ENCODE measurements at places on chromosomes 13 and 19.
A peak's percentile ranks its signal among the peaks of the same experiment; 100 is the strongest.

GRCh38 chr19:2239771-2240770 lies 3.4 kb downstream of the SF3A2 start:
- no peak for DNase-seq

DNA sequence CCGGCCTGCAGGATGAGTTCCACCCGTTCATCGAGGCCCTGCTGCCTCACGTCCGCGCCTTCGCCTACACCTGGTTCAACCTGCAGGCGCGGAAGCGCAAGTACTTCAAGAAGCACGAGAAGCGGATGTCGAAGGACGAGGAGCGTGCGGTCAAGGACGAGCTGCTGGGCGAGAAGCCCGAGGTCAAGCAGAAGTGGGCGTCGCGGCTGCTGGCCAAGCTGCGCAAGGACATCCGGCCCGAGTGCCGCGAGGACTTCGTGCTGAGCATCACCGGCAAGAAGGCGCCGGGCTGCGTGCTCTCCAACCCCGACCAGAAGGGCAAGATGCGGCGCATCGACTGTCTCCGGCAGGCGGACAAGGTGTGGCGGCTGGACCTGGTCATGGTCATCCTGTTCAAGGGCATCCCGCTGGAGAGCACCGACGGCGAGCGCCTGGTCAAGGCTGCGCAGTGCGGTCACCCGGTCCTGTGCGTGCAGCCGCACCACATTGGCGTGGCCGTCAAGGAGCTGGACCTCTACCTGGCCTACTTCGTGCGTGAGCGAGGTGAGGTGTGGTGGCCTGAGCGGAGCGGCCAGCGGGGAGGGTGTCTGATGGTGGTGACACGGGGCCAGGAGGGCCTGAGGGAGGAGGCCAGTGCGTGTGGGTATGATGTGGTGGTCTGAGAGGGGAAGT lies 15.5 kb downstream of the NFIC start:
- DNase-seq, result no peak

- DNase-seq, result no peak
Measured at GRCh38 chr19:35144600-35145436, 1.8 kb downstream of the FXYD7 start.

DNA sequence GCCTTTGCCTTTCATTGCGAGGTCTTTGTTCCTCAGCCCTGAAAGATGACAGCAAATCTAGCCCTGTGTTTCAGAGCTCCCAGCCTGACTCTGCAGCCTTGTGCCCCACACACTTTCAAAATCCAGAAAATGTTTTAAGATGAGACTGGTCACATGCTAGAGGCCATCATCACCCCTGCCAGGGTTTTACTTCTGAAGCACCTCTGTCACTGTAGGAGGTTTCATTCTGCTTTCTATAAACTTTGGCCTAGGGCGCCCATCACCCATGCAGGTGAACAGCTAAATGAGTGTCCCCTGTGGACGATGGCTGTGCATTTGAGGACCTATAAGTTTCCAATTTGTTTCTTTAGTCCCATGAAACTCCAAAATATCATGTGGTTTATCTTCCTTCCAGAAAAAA lies 574.2 kb downstream of the MYO16 start:
- DNase-seq, result no peak

- DNase-seq, result no peak
Measured at GRCh38 chr13:30355384-30355699, 48.0 kb upstream of the KATNAL1 start.

- DNase-seq, result no peak
Measured at GRCh38 chr19:1746401-1747284, 6.7 kb upstream of the ONECUT3 start.

- no peak for DNase-seq
Measured at GRCh38 chr19:28542394-28543243, 670.3 kb downstream of the UQCRFS1 start.

GRCh38 chr13:109485136-109485794 lies 301.1 kb downstream of the IRS2 start:
- DNase-seq, result no peak

GRCh38 chr19:58265100-58265499 lies 13.7 kb upstream of the ZNF8 start:
- DNase-seq, result no peak

GRCh38 chr13:101915331-101915730 lies 462.9 kb downstream of the ITGBL1 start:
- DNase-seq, result no peak

- DNase-seq, result no peak
Measured at GRCh38 chr13:22938576-22938975, 242.2 kb upstream of the SGCG start.

DNA sequence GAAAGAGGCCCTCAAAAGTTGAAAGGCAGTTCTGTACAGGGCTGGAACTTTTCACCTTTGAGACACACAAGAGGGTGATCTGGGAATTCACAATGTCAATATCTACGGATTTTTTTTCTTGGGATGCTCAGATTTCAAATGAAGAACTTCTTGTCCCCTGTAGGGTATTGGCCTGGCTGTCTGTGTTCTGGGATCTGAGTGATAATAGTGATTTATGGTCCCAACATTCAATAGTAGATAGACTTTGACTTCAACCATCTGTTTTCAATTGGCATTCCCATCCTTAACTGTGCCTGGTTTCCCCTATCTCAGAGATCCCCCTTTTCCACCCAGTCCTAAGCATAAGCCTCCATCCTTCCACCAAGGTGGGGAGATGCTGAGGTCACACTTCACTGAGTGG lies 274.1 kb downstream of the COG6 start:
- DNase-seq, result no peak

GRCh38 chr13:91879360-91879759 lies 480.9 kb downstream of the GPC5 start:
- DNase-seq, result no peak

DNA sequence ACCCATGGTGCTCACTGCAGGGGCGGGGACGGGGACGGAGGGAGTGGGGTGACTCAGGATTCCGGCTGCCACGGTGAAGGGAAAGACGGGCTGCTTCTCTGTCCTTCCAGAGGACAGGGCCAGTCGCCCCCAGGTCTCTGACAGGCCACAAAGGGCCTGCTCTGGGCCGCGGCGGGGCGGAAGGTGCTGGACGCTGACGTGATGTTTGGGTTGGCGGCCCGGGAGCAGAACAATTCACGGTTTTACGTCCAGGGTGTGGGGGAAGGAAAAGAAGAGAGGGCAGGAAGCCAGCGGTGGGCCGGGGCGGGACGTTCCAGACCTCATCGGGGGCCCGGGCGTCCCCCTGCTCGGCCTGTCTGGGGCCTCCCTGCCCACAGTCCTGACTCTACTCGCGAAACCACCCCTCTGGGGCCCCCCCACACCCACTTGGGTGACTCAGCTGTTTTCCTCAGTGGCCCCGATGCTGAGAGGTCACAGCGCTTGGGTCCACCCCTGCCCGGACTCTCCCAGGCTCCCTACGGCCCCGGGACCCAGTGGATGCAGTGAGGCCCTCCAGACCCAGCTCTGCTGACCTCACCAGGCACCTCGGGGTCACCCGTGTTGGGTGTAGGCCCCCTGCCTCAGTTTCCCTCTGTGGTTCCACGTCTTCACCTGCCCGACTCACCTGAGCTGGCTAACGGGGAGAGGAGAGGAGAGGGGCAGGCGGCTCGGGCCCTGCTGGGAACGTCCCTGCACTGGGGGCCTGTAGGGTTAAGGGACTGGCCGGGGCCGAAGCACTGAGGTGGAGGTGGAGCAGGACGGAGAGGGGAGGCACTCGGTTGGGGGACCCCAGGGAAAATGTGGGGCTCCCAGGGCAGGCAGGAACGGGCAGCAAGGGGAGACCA lies 29.2 kb downstream of the PIP5K1C start:
- DNase-seq, result peak; percentile 40

- no peak for DNase-seq
Measured at GRCh38 chr13:50783066-50783465, 60.4 kb downstream of the DLEU7 start.

GRCh38 chr13:95231393-95231792 lies 69.9 kb downstream of the ABCC4 start:
- DNase-seq, result no peak

DNA sequence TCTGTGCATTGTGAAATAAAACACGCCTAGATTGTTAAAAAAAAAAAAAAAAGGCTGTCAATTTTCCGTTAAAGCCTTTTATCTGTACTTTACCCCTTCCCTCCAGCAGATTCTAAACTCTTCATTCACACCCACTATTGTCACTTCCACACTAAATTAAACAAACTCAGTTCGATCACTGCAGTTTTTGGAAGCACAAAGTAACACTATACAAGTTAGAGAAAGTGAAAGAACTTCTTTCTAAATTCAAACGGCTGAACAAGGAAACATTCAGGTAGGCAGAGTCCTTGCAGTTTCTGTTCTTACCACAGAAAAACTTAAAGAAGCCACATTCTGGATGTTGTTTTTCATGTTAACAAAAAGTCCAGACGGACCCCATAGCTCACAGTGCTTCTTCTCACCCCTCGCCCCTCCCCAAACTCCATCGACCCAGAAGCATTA lies 27.5 kb upstream of the UBE2L5 start:
- no peak for DNase-seq

- no peak for DNase-seq
Measured at GRCh38 chr19:2777952-2778683, 5.0 kb downstream of the SGTA start.

GRCh38 chr13:74597526-74597925 lies 463.3 kb upstream of the KLF12 start:
- DNase-seq, result no peak

- no peak for DNase-seq
Measured at GRCh38 chr13:50124536-50125303, 109.5 kb downstream of the KCNRG start.

DNA sequence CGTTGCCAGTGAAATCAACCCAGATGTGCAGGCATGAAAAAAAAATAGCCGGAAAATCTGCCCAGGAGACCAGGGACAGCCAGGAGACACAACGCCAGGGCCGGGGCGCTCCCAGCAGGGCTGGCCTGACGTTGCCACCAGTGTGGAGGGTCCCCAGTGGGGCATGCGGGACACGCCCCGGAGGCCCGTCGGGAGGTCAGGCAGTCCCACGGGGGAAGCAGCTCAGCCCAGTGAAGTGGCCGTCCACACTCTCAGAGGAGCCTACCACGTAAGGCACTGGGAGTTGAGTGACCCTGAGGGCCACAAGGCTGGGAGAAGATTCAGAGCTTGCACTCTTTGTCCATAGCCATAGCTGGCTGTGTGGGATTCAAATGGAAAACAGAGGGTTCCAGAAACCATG lies 53.2 kb upstream of the GAS6 start:
- DNase-seq, result no peak

- no peak for DNase-seq
Measured at GRCh38 chr19:53102756-53103233, 427 bp downstream of the ZNF160 start.

- DNase-seq, result no peak
Measured at GRCh38 chr13:84867246-84867645, 932.0 kb downstream of the SLITRK6 start.

DNA sequence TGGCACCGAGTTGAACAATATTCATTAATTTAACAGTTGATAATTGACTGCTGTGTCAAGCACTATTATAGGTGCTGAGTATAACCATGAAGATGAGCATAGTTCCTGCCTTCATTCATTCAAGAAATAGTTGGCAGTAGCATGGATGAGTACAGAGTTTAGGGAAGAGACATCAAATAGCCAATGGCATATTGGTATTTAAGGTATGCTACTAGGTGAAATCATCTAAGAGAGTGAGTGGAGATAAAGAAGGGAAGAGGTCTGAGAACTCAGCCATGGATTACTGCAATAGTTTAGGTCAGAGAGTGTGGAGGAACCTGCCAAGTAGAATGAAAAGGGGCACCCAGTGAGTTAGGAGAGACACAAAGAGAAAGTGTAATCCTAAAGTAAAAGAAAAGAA lies 4.9 kb upstream of the HTR2A start:
- no peak for DNase-seq

DNA sequence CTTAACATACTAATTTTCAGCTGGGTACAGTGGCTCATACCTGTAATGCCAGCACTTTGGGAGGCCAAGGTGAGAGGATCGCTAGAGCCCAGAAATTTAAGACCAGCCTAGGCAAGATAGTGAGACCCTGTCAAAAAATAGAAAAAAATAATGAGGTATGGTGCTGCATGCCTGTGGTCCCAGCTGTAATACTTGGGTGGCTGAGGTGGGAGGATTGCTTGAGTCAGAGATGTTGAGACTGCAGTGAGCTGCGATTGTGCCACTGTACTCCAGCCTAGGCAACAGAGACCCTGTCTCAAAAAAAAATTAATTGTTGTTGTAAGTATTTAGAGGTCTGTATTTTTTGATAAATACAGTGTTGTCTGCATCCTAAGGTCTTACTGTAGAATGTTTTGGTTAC lies 66.8 kb downstream of the FNDC3A start:
- DNase-seq, result no peak

- DNase-seq, result peak; percentile 10
Measured at GRCh38 chr19:56309511-56310185, 5.0 kb downstream of the ZSCAN5A start.

DNA sequence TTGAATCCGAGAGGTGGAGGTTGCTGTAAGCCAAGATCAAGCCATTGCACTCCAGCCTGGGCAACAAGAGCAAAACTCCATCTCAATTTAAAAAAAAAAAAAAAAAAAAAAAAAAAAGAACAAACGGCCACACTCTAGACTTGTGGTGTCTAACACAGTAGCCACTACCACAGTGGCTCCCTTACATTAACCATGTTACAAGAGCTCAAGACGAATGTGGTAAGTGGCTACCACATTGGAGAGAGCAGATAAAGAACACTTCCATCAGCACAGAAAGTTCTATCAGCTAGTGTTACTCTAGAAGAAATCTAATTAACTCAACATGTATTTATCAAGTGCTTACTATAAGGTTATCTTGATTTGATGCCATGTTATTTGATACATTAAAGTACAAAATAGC lies 11.5 kb downstream of the XPO4 start:
- no peak for DNase-seq

DNA sequence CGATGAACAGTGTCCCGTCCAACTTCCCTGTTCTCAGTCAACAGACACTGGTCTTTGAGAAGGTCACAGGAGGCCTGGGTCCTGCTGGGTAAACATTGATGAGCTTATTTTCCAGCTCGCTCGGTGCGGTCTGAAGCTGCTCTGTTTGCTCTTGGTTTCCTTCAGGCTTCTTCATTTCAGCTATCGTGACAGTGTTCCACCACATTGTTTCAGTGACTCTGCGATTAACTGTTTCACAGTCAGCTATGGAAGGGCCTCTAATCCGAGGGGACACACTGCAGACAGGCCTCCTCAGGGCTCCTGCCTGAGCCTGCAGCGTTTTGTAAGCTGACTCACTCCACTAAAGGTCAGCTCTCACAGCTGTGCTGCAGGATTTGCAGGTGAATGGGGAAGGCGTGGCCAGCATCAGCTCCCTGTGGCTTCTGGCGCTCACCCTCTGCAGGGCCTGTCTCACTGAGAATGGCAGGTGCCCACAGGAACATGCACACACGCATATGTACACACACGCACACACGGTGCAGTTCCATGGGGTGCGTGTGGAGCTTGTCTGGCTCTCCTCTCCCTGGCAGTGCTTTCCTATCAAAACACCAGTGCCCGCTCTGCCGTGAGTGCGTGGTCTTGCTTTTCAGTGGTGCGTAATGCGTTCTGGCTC lies 62.9 kb upstream of the MCF2L start:
- no peak for DNase-seq

GRCh38 chr19:31347354-31347753 lies 1.9 kb downstream of the TSHZ3 start:
- no peak for DNase-seq

Measured in GOT3 (cell line).